ENCODE measurements at places on chromosomes 12 and 14.

DNA sequence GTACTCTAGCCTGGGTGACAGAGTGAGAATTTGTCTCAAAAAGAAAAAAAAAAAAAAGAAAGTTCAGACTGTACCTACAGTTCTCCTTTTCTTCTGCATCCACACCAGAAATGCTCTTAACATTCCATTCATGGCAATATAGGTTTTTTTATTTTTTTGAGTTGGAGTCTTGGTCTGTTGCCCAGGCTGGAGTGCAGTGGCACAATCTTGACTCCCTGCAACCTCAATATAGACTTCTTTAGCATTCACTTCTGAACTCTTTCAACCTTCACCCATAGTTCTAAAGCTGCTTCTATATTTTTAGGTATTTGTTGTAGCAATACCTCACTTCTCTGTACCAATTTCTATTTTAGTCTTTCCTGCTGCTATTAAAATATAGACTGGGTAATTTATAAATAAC is 1095.7 kb downstream of the FLRT2 start:
- no peak for DNase-seq

DNA sequence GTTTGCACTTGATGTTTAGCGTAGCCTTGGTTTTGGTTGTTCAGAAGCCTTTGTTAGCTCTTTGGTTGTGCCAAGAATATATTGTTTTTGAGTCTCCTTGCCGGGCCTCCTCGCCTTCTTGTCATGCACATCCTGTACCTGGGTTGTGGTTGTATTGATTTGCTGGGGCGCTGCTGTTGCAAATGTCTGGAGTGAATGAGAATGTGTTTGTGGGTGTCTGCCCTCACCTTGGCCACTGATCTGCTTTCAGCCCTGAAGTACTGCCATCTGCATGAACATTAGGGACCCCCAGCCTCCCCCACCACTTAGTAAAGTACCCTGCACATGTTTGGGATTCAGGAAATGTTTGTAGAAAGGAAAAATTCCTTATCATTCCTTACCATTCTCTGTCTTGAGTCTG is 16.5 kb downstream of the PRKCH start:
- DNase-seq = peak; percentile 46

DNA sequence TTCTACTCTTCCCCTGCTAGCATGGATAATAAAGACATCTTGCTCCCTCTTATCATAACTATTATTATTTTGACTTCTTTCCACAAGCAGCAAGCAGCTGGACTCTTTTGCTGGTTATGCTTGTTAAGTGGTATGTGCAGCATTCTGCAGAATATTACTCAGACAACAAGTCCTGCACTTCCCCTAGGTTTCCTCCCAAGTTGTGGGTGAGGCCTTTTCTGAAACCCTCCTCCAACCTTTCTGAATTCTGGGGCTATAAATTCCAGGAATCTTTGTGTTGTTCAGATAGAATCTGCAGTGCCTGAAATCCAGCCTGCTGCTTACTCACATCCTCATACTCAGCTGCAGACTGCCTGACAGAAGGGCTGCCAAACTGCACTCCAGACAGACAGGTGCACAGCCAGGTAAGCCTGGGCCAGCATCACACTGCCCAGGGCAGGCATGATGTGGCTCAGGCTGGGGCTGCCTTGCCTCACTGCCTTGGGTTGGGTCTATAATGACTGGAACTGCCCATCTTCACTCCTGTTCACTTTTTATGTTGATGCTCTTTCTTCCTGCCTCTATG is 6.2 kb upstream of the DHRS2 start:
- DNase-seq = no peak

GRCh38 chr12:11891754-11892386 is 178.9 kb upstream of the BCL2L14 start:
- DNase-seq = no peak

DNA sequence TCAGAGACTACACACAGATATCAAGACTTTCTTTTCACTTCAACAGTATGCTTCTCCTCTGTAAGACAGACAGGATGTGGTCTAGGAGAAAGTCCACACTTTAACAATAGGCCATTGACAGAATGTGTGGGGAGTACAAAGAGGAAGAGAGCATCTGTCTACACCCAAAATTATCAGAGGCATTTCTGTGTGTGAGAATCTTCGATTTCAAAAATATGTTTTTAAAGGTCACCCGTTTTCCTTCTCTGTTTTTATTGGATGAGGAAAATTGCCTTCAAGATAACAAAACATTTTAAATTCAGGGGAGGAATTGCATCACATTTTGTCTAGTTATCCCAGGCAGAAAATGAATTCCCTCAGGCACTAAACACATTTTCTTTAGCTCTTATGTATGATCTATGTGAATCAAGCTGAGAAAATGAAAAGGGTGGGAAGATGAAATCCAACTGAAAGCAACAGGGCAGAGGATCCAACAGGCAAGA is 16.4 kb downstream of the NAV3 start:
- no peak for DNase-seq

DNA sequence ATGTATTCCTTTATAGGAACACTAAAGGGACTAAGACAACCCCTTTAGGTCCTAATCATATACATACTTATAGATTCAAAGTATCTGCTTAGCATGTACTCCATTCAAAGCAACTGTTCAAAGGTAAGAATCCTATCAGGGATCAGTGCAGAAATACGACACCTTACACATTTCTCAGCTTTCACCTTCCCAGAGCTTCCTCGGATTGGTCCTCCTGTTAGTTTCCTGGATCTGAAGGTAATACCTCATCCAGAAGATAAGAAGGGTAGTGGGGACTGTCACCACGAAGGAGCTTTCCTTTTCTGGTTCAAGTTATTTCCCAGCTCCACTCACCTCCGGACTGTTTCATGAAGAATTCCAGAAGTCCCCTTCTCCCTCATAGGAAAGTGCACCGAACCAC is 38.0 kb downstream of the RCOR1 start:
- DNase-seq = no peak

DNA sequence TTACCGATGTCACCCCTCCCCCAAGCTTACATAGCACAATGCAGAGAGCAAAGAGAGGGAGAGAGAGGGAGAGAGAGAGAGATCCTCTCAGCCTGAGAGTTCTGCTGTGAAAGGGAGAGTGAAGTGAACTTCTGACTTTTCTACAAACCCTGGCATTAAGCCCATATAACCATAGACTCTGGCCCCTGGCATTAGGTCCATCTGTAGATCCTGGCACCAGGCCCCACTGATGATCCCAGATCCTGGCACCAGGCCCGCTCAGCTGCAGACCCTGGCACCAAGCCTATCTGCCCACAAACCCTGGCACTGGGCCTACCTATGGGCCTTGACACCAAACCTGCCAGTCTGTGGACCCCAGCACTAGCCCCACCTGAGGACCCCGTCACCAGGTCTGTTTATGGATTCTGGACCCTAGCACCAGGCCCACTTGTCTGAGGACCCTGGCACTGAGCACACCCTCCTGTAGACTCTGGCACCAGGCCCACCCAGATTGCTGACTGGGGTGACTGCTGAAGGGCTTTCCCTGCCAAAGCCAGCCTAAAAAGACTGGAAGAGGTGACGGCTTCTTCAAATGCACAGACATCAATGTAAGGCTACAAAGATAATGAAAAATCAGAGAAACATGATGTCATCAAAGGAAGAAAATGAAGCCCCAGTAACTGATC is 14.5 kb upstream of the KRT83 start:
- peak; percentile 31 for DNase-seq

GRCh38 chr14:66944872-66945271 is 244.4 kb upstream of the GARIN2 start:
- DNase-seq = peak; percentile 6

- no peak for DNase-seq
Measured at GRCh38 chr12:104060791-104061190, 3.5 kb upstream of the HCFC2 start.

DNA sequence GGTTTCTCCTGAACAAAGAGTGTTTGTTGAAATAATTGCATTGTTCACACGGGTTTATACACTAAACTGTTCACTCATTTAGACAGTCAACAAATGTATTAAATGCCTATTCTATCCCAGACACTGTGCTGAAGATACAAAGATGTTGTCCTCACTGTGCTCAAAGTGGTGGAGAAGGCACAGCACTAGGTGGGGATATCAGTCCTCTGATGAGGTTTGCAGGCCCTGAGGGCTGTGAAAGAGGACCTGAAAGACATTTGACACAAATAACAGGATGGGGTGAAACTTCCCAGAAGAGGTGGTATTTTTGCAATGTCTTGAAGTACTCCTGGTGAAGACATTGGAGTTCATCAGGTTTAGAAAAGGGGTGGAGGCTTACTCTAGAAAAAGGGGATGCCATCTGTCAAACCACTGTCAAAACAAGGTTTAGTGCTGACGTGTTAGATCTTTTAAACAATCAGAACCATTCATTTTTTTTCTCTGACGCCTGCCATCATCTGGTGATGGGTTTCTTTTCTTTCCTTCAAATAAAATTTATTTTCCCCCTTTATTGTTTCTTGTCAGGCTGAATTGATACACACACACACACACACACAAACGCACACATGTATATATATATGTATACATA is 69.5 kb downstream of the ACSS3 start:
- no peak for DNase-seq

- DNase-seq = no peak
Measured at GRCh38 chr12:72076558-72076915, 137.9 kb downstream of the TPH2 start.

DNA sequence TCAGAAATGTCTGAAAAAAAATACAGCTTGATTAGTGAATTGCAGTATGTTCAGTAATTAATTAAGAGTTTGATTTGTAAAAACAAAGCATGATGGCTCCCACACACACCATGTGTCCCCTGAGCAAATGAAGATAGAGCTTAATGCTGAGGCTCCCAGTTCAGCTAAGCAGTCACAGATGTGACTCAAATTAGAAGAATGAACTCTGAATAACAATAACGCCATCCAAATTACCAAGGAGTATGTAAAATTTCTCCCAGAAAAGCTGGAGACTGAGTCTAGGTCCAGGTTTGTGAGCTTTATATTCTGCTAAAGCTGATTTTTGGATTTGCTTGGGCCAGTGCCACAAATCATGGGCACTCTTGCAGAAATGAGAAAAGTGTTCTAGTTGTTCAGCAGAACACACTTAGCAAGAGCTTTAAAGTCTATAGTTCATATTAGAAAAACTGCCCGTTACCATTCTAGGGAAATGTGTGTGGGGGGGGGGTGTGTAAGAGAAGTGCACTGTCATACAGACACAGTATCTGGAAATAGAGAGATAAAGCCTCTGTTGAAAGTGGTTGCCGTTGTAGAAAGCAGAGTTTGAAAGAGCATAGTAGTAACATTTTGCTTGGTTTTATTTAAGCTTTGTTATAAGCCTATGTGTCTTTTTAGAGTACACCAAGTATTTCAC is 253.1 kb downstream of the BCAT1 start:
- DNase-seq = no peak
